ENCODE measurements at places on chromosomes 11 and 22.

DNA sequence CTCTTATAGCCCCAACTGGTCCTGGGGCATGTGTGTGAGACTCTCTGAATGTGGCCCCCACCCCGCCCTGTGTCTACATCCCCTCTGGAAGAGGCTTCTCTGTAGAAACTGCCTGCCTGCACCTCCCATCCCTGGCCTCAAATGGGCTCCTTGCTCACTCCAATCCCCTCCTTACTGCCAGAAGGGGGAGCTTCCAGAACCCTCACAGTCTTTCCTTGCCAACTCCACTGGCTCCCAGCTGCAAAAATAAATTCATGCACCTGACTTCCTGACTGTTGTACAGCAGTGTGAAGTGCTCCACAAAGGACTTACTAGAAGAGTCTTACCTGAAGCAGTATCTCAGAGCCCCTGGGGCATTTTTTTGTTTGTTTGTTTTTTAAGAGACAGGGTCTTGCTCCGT is 15.2 kb upstream of the SERPIND1 start:
- DNase-seq: no peak

DNA sequence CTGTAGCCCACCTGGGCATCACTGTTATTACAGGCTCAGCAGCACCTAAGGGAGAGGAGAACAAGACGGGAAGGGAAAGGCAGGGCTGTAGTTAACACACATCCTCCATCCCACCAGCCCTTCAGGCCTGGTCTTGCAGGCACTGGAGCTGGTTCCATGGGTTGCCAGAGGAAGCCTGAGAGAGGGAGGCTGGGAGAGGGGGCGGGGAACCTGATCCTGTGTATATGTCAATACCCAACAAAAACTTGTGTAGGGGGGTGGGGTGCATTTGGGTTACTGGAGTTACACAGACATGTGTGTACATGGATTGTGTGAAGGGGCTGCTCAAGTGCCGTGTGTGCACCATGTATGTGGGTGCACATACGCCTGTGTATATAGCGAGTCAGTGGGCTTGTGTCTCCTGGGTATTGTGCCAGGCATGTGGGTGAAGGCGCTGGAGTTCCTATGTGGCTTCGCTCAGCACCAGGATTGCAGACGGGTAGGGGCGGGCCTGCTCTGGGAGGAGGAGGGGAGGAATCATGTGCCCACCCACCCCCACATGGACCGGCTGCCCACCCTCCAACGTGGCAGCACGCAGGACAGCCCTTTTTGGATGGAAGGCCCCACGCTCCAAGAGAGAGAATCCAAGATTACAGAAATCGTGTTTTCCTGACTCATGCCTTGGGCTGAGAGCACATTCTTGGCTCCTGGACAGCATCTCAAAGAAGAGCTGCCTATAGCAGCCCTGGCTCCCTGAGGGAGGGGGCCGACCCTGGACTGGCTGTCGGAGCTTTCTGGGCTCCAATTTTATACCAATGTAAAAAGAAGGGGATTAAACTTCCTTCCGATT is 4.2 kb upstream of the SERPINH1 start:
- DNase-seq: no peak

- DNase-seq: no peak
Measured at GRCh38 chr22:20509344-20510047, 2.1 kb downstream of the MED15 start.

- DNase-seq: no peak
Measured at GRCh38 chr11:104009744-104010143, 26.7 kb upstream of the DDI1 start.

GRCh38 chr11:22207162-22207561 is 14.3 kb downstream of the ANO5 start:
- no peak for DNase-seq

- DNase-seq: no peak
Measured at GRCh38 chr11:82521427-82521826, 212.2 kb downstream of the FAM181B start.

DNA sequence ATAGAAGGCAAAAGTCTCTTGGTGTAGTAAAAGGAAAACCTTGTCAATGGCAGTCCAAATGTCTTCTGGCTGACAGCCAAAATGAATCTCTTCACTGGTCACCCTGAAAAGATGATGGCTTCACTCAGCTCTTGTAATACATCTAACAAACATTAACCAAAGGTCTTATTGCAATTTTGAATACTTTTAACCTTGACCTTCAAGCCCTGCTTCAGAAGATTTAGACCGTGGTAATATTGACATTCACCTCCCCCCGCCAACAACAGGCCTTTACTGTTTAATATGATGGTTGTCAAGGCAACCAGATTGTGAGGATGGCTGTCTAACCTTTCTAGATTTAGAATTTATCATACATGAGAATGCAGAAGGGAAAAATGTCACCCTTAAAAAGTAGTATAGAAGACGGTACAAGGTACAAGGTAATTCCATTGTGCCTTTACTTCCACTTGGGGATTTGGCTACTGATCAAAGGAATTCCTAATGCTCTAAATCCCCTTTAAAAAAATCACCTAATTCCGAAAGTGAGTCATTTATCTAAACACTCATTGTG is 342.3 kb downstream of the LARGE1 start:
- DNase-seq: no peak

Data from activated CD4-positive, CD25-positive, alpha-beta regulatory T cell treated with anti-CD3 and anti-CD28 coated beads, Interleukin-2, amount 50 U/mL, for 72 hours (primary cell).